ENCODE measurements at places on chromosomes 7 and 10.

DNA sequence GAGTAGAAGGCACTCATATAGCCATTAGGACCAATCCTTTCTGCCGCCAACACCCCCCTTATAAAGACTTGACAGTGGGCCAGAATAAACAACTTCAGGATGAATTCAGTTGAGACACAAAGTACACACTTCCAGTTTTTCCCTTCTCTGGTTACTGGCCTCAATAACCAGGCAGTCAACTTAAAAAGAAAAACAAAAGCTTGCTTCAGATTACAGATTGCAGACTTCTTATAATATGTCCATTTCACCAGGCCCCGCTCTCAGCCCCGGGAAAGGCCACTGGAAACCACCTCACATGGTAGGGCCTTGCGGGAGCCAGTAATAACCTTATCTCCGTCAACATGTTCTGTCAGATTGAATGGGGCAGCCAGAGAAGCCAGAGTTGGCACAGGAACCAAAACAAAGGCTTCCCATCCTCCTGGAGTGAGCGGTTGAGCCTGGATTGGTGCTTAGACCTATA lies 108.8 kb downstream of the EGFR start:
- no peak for DNase-seq

DNA sequence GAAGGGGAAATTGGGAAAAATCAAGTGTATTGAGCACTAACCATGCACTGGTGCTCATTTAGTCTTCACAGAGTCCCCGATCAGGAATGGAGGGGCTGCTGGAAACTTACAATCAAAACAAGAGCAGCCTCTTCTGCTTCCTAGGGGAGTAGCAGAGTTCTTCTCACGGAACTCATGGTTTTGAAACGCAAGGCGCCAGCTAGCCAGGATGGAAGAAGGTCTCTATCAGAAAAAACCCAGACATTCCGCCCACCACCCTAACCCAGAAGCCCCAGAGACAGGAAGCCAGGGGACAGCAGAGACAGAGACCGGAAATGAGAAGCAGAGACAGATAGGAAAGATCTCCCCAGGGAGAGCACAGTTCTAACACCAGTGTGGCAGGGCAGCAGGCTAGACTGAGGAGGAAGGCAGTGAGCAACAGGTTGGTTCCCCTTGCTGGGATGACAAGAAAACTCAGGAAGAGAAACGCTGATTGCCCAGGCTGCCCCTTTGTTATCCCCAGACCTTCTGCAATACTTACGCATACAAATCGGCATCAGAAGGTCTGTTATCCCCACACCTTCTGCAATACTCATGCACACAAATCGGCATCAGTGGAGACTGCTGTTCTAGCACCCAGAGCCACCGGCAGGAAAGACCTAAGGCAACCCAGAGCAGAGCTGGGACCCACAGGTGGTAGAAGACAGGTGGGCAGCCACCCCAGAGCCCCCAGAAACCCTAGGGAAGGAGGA lies 99.2 kb downstream of the CPXM2 start:
- DNase-seq, result no peak

- DNase-seq, result no peak
These were observed 9.5 kb downstream of the SEMA3D start for GRCh38 chr7:85177316-85177715.

GRCh38 chr7:31688372-31688771 lies 1.4 kb downstream of the PPP1R17 start:
- DNase-seq, result peak; percentile 80

DNA sequence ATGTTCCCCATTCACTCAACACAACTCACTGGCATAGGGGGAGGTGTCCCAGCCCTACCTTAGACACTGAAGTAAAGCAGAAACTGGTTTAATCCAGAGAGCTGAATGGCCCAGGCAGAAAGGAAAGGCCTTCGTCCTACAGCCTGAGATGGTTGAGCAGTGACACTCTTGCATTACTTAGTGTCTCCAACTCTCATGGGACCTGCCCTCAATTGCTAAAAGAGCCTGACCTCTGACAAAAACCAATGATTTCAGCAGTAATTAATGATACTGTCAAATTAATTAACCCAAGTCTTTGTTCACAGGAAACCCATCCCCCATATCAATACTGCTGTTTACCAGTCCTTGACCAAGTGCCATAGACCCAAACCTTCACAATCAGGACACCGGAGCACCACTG lies 48.6 kb downstream of the ICA1 start:
- no peak for DNase-seq

GRCh38 chr7:68929781-68930261 lies 668.5 kb upstream of the AUTS2 start:
- DNase-seq, result no peak

Measured in inflammatory macrophage treated with lipopolysaccharide for 1 hour (primary cell).